ENCODE measurements at places on chromosomes 11 and 22.

GRCh38 chr22:49462795-49463194 lies 364.9 kb downstream of the BRD1 start:
- ATAC-seq: no peak
- peaks cover 17% of the 10 kb centered on the region for H3K36me3 ChIP-seq
- no peak overlapping the region for H3K4me3 ChIP-seq
- H3K27ac ChIP-seq: no peak overlapping the region
- no peaks in the 10 kb centered on the region for H3K27me3 ChIP-seq
- no peaks in the 10 kb centered on the region for H3K4me1 ChIP-seq

- H3K36me3 ChIP-seq: no peaks in the 10 kb centered on the region
- no peak overlapping the region for H3K27ac ChIP-seq
- ATAC-seq: no peak
- H3K4me3 ChIP-seq: no peak overlapping the region
- peaks cover under 1% of the 10 kb centered on the region for H3K27me3 ChIP-seq
Measured at GRCh38 chr11:44268614-44269080, 41.3 kb downstream of the ALX4 start.

GRCh38 chr22:39462443-39463221 lies 5.8 kb downstream of the MGAT3 start:
- no peaks in the 10 kb centered on the region for H3K27me3 ChIP-seq
- H3K36me3 ChIP-seq: no peaks in the 10 kb centered on the region
- H3K4me1 ChIP-seq: peaks cover 92% of the 10 kb centered on the region
- peak overlapping the region; percentile 17 for H3K4me3 ChIP-seq

DNA sequence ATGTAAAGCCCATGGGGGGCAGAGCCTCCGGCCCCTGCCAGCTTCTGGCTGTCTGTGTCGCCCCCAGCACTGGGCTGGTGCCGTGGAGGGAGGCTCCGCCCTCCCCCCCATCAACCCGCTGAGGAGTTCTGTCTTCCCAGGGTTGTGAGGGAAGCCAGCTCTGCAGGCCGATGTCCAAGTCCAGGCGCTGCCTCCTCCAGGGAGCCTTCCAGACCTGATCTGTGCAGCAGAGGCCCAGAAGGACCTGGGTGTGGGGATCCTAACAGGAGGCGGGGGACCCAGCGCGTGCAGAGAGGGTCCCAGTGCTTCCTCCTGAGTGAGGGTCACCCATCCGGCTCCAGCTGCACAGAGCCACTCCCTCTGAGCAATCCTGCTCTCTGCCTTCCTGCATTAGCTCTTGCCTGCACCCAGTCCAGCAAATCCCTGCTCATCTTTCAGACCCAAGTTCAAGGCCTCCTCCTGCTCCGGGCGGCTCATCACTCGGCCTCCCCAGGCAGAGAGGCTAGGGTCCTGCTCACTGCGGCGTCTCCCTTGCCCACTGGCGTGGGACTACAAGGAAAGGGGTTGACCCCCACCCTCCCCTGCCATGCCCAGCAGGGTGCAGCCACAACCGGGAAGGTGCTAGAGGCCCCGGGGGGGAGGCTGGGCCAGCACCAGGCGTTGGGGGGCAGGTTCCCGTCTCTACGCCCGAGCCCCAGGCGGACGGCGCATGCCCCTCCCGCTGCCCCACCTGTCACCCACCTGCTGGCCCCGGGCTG lies 16.4 kb downstream of the PRR33 start:
- H3K4me1 ChIP-seq: peaks cover 49% of the 10 kb centered on the region
- H3K36me3 ChIP-seq: peaks cover 19% of the 10 kb centered on the region
- peak overlapping the region; percentile 5 for H3K27ac ChIP-seq

DNA sequence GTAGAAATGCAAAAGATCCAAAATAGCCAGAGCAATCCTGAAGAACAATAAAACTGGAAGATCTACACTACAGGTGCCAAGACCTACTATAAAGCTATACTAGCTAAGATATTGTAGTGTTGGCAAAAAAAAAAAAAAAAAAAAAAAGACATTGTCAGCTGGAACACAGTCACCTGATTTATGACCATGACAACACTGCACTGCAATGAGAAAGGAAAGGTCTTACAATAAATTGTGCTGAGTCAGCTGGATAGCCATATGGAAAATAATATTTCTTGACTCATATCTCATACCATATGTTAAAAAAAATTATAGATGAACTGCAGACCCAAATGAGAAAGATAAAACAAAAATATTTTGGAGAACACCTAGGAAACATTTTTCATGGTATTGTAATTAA lies 3.1 kb upstream of the PANX3 start:
- no peak overlapping the region for H3K27ac ChIP-seq
- H3K27me3 ChIP-seq: no peaks in the 10 kb centered on the region
- H3K4me1 ChIP-seq: peaks cover 4% of the 10 kb centered on the region
- ATAC-seq: no peak
- no peaks in the 10 kb centered on the region for H3K36me3 ChIP-seq

DNA sequence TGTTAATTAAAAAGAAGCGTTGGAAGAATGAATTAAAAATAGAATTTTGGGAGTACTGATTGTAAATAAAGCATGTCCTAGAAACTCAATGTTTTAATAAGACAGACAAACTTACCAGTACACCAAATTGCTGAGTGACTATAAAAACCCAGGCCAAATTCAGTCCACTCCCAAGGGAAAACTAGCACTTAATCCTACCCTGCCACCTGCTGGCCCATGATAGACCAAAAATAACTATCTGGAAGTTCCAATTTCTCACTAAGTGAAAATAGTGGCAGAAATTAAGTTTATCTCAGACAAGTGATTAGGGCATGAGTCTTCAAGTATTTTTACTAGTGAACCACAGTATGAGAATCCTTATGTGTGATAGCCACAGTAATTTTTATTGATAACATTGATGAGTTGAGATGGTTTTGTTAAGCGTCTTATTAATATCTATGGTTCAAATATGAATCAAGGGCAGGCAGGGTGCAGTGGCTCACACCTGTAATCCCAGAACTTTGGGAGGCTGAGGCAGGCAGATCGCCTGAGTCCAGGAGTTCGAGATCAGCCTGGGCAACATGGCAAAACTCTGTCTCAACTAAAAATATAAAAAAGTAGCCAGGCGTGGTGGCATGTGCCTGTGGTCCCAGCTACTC lies 9.8 kb upstream of the DDX10 start:
- H3K4me1 ChIP-seq: peaks cover 19% of the 10 kb centered on the region
- peaks cover 5% of the 10 kb centered on the region for H3K36me3 ChIP-seq
- H3K27me3 ChIP-seq: no peaks in the 10 kb centered on the region
- H3K4me3 ChIP-seq: no peak overlapping the region
- H3K27ac ChIP-seq: no peak overlapping the region

DNA sequence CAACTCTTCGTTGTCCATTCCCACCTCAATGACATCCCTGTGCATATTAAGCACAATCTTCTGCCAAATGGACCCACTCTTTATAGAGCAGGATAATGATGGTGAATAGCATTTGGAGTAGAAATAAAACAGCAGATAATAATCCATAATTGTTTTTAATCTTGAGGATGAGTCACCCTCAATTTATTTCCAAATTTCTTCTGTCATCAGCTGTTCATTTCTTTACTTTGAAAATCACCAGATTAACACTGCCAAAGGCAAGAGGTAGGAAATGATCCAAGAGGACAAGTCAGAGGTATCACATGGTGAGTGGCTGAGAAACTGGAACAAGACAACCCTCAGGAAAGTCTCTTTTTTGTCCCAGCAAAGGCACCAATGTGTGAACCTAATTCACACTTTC lies 7.3 kb upstream of the AMBRA1 start:
- no peaks in the 10 kb centered on the region for H3K27me3 ChIP-seq
- H3K36me3 ChIP-seq: peaks cover 9% of the 10 kb centered on the region
- H3K4me3 ChIP-seq: no peak overlapping the region
- H3K27ac ChIP-seq: no peak overlapping the region
- peaks cover 11% of the 10 kb centered on the region for H3K4me1 ChIP-seq

- H3K27me3 ChIP-seq: peaks cover 13% of the 10 kb centered on the region
- no peak for ATAC-seq
- H3K4me3 ChIP-seq: no peak overlapping the region
- no peak overlapping the region for H3K27ac ChIP-seq
- no peaks in the 10 kb centered on the region for H3K36me3 ChIP-seq
- H3K4me1 ChIP-seq: no peaks in the 10 kb centered on the region
Measured at GRCh38 chr11:16632295-16633200, 105.9 kb upstream of the C11orf58 start.

- no peak for ATAC-seq
- H3K27me3 ChIP-seq: peaks cover 35% of the 10 kb centered on the region
- no peaks in the 10 kb centered on the region for H3K36me3 ChIP-seq
- H3K27ac ChIP-seq: no peak overlapping the region
Measured at GRCh38 chr11:120064341-120064740, 73.6 kb downstream of the TRIM29 start.

DNA sequence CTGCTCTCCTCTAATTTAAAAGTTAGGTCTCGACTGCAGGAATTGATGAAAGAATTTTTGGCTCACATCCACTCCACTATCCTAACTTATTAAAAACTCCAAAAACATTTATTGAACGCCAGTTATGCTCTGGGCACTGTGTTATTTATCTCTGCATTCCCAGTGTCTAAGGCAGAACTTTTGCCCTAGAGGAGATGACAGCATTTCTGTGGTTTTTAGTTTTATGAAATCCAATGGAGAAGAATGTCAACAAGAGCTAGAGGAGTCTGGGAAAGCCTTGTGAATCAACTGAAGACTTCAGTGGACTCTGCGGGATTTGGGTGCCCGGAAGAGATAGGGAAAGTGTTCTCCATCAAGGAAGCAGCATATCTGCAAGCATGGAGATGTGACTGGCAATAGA lies 217.0 kb upstream of the PGR start:
- no peaks in the 10 kb centered on the region for H3K36me3 ChIP-seq
- no peak overlapping the region for H3K4me3 ChIP-seq
- no peaks in the 10 kb centered on the region for H3K4me1 ChIP-seq
- no peaks in the 10 kb centered on the region for H3K27me3 ChIP-seq
- no peak overlapping the region for H3K27ac ChIP-seq

- no peaks in the 10 kb centered on the region for H3K27me3 ChIP-seq
- H3K27ac ChIP-seq: no peak overlapping the region
- no peak for ATAC-seq
- no peak overlapping the region for H3K4me3 ChIP-seq
- H3K36me3 ChIP-seq: no peaks in the 10 kb centered on the region
- no peaks in the 10 kb centered on the region for H3K4me1 ChIP-seq
Measured at GRCh38 chr11:21427726-21428125, 758.3 kb downstream of the NELL1 start.

- no peaks in the 10 kb centered on the region for H3K4me1 ChIP-seq
- no peak overlapping the region for H3K27ac ChIP-seq
- ATAC-seq: no peak
Measured at GRCh38 chr22:26889802-26890201, 232.4 kb downstream of the MIAT start.

DNA sequence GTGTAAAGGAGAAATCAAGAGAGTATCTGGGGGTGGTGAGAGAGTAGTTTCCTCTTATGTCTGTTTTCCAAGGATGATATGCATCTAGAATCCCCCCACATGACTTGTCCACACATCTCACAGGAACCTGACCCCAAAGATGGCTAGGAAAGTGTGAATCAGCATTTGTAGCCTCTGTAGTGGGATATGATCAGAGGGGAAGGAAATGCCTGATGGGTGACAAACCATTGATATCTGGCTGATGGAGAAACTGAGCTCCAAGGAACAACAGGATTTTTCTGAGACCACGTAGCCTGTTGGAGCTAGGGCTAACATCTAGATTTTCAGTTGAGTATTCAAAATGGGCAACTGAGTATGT lies 369.4 kb downstream of the DDX10 start:
- H3K4me3 ChIP-seq: no peak overlapping the region
- peaks cover 25% of the 10 kb centered on the region for H3K27me3 ChIP-seq
- no peak for ATAC-seq
- no peak overlapping the region for H3K27ac ChIP-seq
- H3K4me1 ChIP-seq: no peaks in the 10 kb centered on the region

GRCh38 chr22:36227806-36228205 lies 11.5 kb downstream of the APOL2 start:
- H3K27me3 ChIP-seq: no peaks in the 10 kb centered on the region
- H3K36me3 ChIP-seq: peaks cover 74% of the 10 kb centered on the region
- H3K4me1 ChIP-seq: peaks cover 9% of the 10 kb centered on the region
- no peak overlapping the region for H3K4me3 ChIP-seq

DNA sequence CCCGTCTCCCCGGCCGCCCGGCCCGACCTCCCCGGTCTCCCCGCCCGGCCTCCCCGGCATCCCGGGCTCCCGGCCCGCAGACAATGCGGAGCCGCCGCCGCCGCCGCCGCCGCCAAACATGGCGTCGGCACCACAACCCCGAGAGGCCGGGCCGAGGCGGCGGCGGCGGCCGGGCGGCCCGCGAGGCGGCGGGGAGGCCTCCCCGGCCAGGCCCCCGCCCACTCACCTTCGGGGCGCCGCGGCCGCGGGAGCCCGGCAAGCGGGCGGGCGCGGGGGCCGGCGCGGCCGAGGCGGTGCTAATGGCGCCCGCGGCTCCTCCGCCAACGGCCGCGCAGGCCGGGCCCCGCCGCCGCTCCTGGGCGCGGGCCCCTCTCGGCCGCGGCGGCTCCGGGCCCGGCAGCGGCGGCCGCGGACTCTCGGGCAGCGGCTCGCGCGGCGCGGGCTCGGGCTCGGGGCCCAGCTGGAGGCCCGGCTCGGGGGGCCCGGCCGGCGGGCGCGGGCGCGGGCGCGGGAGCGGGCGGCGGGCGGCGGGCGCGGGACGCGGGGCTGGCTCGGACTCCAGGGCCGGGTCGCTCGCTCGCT lies 311 bp downstream of the BRD1 start:
- peaks cover 49% of the 10 kb centered on the region for H3K4me1 ChIP-seq
- H3K4me3 ChIP-seq: peak overlapping the region; percentile 63
- H3K27me3 ChIP-seq: no peaks in the 10 kb centered on the region
- peaks cover 25% of the 10 kb centered on the region for H3K36me3 ChIP-seq
- peak; percentile 49 for ATAC-seq

DNA sequence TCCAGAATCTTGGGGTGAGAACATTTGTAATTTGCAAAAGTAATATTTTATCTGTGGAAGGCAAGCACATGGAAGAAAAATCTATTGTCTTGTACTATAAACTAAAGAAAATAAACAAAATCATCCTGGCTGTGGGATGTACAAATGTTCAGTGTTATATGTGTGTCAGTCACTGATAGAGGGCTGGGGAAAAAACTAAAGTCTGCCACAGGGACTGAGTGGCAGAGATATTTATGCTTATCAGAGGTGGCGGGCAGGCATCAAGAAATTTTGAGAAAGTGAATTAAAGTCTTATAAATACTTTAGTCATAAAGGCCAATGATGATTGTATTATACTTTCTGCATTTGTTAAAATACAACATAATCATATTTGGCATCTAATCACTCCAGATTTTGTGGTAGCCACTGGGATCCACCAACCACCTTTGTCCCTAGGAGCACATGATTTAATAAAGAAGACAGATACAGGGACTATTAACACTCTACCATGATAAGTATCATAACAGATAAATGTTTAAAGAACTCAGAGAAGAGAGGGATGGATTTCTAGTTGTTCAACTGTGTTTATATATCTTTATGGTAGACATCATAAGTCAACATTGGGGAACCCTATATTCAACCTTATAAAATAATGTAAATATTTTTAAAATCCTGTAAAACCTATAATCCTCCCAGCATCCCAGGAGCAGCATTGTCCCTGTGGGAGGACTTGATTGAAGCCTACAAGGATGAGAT lies 2.6 kb upstream of the ENDOD1 start:
- ATAC-seq: no peak
- peaks cover 40% of the 10 kb centered on the region for H3K4me1 ChIP-seq
- H3K27me3 ChIP-seq: no peaks in the 10 kb centered on the region
- H3K4me3 ChIP-seq: no peak overlapping the region
- peak overlapping the region; percentile 15 for H3K27ac ChIP-seq
- H3K36me3 ChIP-seq: peaks cover 3% of the 10 kb centered on the region

GRCh38 chr11:125167954-125168835 lies 3.6 kb downstream of the PKNOX2 start:
- no peak overlapping the region for H3K4me3 ChIP-seq
- no peaks in the 10 kb centered on the region for H3K36me3 ChIP-seq
- no peak overlapping the region for H3K27ac ChIP-seq
- peaks cover 99% of the 10 kb centered on the region for H3K27me3 ChIP-seq

Measured in stimulated activated memory B cell treated with anti-CD40 and anti-IgM and Interleukin-4, amounts not matched to agents 10 μg/mL and 1 μg/mL and 100 μg/mL, for 72 hours (primary cell).